ENCODE measurements at places on chromosomes 5 and 9. TPM values are rescaled to one million over a fixed set of nuclear protein-coding genes. Genes with fewer than 3 reads are reported as not detected.

S1PR3 gene
- not detected for total RNA-seq

GGTA1 gene
- not detected for total RNA-seq

CCNO gene
- not detected for total RNA-seq

CCL28 gene
- total RNA-seq: 25.7 TPM

ANKDD1B gene
- 0.75 TPM for total RNA-seq

CCNI2 gene
- total RNA-seq: 10.2 TPM

SLC28A3 gene
- not detected for total RNA-seq

ZNF879 gene
- total RNA-seq: 23.5 TPM

SLC6A19 gene
- not detected for total RNA-seq

TAF11L10 gene
- not detected for total RNA-seq

SPOCK1 gene
- not detected for total RNA-seq

PALM2AKAP2 gene
- total RNA-seq: not detected

KIF3A gene
- total RNA-seq: 15.1 TPM

AQP7 gene
- total RNA-seq: not detected

DNA sequence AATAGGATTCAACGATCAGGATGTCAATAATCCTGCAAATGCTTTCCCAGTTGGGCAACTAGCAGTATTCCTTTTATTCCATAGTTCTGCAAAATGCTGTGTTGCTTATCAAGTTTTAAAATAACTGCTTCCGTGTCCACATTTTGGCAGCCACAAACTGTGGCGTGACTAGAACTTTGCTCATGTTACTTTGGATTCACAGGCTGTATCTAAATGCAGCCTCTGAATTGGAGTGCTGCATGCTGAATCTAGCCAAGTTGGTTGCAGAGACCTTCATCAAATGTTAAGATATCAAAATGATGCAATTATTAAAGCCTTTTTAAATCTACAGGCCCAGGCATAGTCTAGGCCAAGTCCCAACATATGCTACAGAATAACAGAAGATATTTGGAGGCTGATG lies 249.2 kb downstream of the NR2F1-AS1 start:
- DNase-seq: no peak

GRCh38 chr9:92467041-92467440 lies 15.3 kb downstream of the ASPN start:
- DNase-seq: no peak

DNA sequence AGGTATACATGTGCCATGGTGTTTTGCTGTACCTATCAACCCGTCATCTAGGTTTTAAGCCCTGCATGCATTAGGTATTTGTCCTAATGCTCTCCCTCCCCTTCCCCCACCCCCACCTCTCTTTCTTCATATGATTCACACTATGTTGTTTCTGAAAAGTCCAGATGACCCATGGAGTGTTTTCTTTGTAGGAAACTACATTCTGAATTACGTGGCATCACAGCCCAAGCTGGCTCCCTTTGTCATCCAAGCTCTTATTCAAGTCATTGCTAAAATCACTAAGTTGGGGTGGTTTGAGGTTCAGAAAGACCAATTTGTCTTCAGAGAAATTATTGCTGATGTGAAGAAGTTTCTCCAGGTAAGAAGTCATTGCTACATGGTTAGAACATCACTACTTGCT lies 30.4 kb downstream of the RANBP17 start:
- no peak for DNase-seq

DNA sequence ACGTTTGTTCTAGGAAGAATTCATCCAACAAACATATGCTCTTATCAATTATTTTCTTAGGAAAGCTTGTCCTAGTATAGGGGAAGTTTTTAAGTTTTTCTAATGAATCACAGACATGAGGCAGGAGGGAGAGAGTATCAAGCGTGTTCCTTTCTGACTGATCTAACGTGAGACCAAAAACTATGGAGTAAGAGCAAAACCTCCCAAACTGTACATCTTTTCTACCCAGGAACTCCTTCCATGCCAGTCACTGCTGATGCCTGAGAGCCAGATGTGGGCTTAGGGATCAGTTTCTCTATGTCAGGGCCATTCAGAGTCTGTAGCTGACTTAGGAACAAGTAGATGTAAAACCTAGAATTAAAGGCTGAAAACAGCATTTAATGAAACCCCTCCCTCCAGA lies 51.7 kb upstream of the NFIB start:
- DNase-seq: no peak

DNA sequence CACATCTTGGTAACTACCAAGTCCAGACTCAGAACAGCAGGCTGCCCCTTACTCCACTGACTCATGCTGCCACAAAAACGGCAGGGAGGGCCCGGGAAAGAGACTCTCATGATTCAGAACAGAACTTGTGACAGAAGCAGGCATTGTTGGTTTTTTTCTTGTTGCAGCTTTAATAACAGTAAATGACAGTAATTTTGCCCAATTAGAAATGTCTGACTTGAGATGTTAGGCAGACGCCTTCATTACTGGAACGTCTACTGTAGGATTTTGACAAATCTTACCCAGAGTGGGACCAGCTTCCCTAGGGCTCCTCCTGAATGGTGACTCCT lies 77.9 kb downstream of the SEMA5A start:
- no peak for DNase-seq

- no peak for DNase-seq
Observed at GRCh38 chr5:51159164-51159563, 224.1 kb upstream of the ISL1 start.

GRCh38 chr9:126097679-126098078 lies 228.9 kb upstream of the MVB12B start:
- DNase-seq: no peak

DNA sequence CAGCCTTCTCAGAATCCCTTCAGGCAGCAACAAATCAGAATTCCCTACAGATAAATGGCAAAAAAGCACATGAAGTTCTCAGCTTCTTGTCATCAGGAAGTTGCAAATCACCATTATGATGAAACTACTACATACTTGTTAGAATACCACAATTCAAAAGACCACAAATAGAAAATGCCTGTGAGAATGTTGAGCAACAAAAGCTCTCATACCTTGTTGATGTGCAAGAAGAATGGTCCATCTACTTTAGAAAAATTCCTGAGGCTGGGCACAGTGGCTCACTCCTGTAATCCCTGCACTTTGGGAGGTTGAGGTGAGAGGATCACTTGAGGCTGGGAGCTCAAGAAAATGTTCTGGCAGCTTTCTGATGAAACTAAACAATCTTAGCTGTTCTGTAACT lies 278.1 kb downstream of the ICE1 start:
- DNase-seq: no peak

GRCh38 chr5:22560147-22560546 lies 293.0 kb downstream of the CDH12 start:
- DNase-seq: no peak

- no peak for DNase-seq
Observed at GRCh38 chr9:81394881-81395675, 294.3 kb downstream of the TLE1 start.

GRCh38 chr5:172943283-172943841 lies 15.9 kb upstream of the RPL26L1 start:
- no peak for DNase-seq

GRCh38 chr5:34488984-34489383 lies 167.1 kb upstream of the RAI14 start:
- DNase-seq: no peak

DNA sequence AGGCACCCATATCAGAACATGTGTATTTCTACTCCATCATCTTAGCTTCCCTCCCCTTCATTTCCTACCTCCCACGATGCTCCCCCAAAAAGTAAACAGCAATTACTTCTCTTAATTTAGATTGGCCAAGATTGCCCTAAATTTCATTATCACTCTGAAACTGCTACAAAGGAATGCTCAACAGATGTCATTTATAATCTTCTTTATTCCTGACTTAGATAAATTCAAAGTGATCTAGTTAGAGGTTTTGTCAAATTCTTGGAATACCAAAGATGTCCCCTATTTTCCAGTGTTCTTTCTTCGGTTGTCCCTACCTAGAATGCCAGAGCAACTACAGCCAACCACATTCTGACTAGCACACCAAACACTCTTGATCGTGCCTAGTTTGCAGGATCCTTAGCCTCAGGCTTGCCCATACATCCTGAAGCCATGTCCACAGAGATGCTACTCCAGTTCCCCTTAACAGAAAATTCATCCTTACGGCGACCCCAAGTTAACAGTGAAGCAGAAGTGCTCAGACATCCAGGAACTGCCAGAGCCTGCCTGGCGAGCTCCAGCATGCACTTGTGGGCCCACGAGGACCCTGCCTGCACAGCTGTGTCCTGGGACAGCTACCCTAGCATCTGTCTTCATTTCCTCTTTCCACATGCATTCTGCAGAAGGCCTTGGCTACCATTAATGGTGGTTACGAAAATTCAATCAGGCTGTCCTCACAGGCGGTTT lies 31.6 kb downstream of the DAP start:
- DNase-seq: no peak

GRCh38 chr5:57470339-57470738 lies 12.3 kb downstream of the ACTBL2 start:
- no peak for DNase-seq

- no peak for DNase-seq
Observed at GRCh38 chr5:154850255-154851062, at the start of gene FAXDC2. Gene FAXDC2 (minus strand): TSS chr5:154850603. CDS start chr5:154838178, 12,425 bp downstream.

DNA sequence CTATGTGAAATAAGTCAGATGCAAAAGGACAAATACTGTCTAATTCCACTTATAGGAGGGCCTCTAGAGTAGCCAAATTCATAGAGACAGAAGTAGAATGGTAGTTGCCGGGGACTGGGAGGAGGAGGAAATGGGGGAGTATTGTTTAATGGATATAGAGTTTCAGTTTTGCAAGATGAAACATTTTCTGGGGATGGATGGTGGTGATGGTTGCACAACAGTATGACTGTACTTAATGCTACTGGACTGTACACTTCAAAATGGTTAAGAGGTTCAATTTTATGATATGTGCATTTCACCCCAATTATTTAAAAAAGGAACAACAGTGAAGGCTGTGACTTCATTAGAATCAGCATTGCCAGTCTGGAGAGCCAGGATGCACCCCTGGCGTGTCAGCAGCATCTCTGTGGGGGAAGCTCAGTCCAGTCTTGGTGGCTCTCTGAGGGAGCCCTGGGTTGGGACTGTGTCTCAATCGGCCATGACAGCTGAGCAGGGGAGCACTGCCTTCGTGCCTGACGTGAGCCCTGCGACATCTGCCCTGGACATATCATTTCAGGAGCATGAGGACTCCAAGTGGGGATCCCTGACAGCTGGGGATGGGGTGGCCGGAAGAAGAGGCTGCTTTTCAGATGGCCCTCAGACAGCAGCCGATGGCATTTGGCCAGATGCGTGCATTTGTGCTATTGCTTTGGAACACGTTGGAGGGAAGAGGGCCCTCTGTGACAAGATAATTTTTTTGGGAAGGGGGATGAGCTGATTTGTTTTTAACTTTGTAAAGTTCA lies 130.8 kb upstream of the STC2 start:
- DNase-seq: no peak

GRCh38 chr9:3677541-3677940 lies 151.7 kb upstream of the RFX3 start:
- no peak for DNase-seq

DNA sequence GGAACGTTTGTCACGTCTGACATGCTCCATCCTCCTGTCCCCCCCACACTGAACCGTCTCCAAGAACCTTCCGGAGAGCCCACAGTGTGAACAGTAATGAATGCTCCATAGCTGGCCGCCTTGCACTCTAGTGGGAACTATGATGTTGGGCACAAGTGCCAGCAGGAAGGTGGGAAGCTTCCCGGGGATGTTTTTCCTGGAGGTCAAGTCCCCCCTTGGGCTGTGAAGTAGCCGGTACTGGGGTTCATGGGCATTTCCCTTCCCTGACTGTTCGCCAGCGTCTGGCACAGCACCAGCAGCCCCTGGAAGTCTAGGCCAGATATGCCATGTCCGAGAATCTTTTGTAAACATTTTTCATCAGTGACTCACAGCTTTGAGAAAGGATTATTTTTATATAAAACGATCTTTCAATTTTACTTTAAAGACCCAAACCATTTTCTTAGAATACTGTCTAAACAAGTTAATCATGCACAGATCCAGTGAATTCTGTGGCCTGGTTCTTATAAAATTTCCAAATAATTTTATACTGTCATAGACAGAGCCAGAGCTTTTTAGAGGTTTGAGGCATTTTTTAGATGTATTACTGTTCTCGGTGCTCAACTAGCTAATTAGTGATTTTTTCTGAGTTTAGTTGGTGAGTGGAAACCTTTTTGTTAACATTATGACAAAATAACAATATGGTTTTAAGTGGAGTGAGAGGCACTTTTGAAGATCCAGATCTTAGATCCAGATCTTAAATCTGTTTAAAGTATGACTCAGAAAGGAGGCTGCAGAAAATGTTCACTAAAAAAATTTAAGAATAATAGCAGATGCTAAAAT lies 11.6 kb downstream of the ABL1 start:
- DNase-seq: no peak

GRCh38 chr9:135772702-135773493 lies 70.9 kb downstream of the KCNT1 start:
- DNase-seq: no peak

DNA sequence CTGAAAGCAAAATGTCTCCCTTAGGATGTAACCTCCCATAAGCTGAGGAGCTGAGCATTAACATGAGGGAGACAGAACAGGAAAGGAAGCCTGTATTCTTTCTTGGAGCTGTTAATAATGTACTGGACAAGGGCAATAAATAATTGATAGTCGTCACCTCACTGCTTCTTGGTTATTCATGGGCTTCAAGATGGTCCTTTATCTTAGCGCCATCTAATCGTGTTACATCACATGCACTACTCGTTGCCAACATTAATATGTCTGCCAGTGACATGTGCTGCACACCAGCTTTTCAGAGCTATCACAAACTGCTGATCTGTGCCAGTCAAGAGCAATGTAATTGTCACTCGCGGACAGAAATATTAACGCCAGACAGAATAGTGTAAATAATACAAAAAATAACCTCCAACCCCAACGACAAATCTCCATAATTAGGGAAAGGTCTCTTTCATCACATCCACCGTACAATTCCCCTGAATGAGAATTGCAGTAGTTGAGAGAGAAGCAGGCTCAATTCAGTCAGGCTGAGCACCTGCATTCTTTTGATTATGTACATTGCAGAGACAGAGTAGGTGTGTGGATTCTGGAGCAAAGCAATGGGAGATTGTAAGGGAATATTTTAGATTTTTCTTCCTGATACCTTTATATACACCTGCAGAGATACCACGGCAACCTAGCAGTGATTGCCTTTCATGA lies 267.1 kb downstream of the SPATA31D1 start:
- no peak for DNase-seq

- no peak for DNase-seq
Observed at GRCh38 chr9:131496844-131497405, 5.8 kb upstream of the POMT1 start.

DNA sequence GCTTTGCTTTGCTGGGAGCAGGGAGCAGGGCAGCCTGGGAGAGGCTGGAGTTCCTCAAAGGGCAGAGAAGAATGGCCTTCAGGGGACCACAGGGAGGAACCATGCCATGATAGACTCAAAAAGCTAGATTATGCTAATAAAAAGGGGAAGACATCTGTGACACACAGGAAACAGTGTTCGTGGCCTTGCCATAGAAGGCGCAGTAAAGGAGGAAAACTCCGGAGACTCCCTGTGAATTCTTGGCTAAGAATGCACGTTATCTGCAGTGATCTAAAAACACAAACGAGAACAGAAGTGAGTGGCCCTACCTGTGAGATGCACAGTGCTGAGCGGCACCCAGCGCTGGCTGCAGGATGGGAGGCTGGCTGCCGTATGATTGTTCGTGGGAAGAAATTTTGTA lies 15.9 kb upstream of the LTC4S start:
- DNase-seq: no peak

GRCh38 chr5:158759283-158759682 lies 340.4 kb downstream of the EBF1 start:
- DNase-seq: no peak
